ENCODE measurements at places on chromosomes 4 and X.

- no peak for DNase-seq
Measured at GRCh38 chr4:88780389-88780788, 82.8 kb upstream of the NAP1L5 start.

- no peak for DNase-seq
Measured at GRCh38 chr4:10025230-10025806, 4.0 kb upstream of the SLC2A9 start.

- DNase-seq: no peak
Measured at GRCh38 chrX:148878371-148878770, 378.0 kb downstream of the AFF2 start.

- no peak for DNase-seq
Measured at GRCh38 chr4:180598281-180598680, 1644.9 kb upstream of the TENM3 start.

GRCh38 chr4:93243262-93243661 lies 585.3 kb upstream of the ATOH1 start:
- no peak for DNase-seq

DNA sequence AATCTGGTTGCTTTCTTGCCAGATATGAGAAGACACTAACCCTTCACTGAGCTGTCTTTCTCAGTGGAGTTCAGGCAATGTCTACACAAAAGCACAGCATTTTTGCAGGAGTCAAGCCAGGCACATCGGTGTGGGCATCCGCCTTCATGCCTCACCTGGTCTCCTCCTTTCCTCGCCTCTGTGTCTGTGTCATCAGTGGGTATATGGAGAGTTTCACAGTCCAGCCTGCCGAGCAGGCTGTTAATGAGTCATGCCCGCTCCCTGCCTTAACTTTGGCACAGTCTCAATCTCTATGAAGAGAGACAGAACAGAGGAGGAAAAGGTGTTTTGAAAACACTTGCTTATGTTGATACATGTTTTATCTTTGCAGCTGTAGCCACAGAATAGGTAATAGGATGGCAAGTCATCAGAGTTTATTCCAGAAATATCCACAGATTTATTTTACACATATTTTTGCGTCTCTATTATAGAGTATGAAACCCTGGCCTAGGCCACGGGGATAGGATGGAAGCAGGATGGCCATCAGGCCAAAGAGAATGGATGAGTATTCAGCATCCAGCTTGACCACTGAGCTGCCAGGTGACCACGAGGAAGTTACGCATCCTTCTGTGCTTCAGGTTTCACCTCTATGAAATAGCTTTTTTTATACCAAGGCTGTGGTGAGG lies 32.8 kb upstream of the MAML3 start:
- DNase-seq: peak; percentile 6

DNA sequence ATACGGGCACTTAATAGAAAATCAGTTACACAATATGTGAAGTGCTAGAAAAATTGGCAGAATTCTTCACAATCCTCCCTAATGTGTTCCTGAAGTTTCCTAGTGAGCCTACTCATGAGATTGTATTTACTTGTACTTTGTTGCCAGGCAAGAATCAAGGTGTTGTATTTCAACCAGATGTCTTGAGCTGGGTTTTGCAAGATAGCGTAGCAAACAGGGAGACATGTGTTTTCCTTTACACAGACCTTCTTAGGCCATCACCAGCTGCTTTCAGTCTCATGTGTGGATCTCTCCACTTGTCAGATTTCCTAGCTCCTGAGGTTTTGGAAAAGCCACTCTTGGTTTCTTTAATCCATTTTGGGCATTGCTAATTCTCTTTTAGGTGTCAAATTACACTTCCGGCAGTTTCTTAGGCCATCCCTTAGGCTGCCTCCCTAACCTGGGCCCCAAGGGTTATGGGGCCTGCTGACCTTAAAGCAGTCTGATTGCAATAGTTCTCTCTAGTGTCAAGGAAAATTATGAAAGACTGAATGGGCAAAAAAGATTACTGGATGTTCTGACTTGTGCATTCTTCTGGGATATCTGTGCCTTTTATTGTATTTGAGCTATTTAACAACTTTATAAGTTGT lies 12.2 kb upstream of the EDA start:
- no peak for DNase-seq

- DNase-seq: no peak
Measured at GRCh38 chr4:8779490-8779932, 92.1 kb downstream of the HMX1 start.

- no peak for DNase-seq
Measured at GRCh38 chr4:5568336-5568735, 140.0 kb downstream of the EVC2 start.

- no peak for DNase-seq
Measured at GRCh38 chr4:135605076-135605475, 1403.5 kb upstream of the PABPC4L start.

DNA sequence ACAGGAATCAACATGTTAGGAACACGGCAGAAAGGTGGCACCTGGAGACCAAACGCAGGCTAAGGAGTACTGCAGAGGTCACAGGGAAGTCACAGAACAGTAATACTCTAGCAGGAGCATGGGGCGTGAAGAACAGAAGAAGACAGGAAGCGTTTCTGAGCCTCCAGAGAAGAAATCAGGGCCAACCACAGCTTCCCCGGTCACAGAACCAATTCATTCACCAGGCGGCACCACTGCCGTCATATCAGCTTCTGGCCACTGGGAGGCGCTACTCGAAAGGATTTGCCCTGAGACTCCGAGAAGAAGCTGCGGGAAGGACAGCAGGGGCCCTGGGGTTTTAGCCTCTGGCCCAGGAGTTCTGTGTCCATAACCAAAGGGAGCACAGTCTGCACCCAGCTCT lies 78.0 kb upstream of the DRD5 start:
- no peak for DNase-seq

GRCh38 chrX:2572740-2573139 lies 72.0 kb upstream of the DHRSX start:
- no peak for DNase-seq

DNA sequence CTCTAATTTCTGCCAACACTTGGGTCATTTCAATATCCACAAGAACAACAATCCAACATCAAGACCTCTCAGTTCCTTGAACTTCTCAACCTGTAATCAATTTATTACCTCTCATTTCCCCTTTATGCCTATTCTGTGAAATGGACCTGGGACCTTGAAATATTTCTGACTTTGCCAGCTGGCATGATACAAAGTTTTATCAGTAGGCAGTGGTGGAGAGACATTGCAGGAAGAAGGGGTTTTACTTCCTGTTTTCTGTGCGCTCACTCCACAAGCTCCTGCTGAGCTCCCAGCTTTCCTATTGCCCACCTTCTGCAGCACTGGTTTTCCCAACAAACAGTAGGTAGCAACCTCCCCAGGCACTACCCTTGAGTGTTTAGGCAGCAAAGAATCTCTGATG lies 3.5 kb upstream of the ARHGEF6 start:
- no peak for DNase-seq

DNA sequence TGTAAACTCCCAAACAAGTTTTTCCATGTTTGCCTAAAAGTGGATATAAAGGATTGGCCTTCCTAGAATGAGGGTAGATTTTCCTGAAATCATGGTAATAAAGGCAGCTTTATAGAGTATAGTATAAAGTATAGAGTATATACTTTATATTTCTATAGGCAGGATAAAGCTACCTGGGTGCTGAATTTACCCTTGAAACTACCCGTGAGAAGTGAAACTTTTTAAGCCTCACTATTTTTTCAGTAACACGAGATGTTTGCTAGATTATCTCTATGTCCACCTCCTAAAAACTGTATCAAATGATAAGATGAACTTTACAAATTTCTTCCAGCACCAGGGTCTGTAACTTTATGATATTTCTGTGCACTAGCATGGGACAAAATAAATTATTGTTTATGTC lies 340.0 kb upstream of the GALNTL6 start:
- DNase-seq: no peak

GRCh38 chr4:99885063-99885664 lies 9.1 kb downstream of the LAMTOR3 start:
- no peak for DNase-seq

Data from anterior cingulate cortex (tissue), 58 donors.